NCI-H187 (cell line): ENCODE measurements at places on chromosomes 3 and 15.

GRCh38 chr3:186648851-186649250 lies 8.7 kb downstream of the FETUB start:
- no peak for DNase-seq

DNA sequence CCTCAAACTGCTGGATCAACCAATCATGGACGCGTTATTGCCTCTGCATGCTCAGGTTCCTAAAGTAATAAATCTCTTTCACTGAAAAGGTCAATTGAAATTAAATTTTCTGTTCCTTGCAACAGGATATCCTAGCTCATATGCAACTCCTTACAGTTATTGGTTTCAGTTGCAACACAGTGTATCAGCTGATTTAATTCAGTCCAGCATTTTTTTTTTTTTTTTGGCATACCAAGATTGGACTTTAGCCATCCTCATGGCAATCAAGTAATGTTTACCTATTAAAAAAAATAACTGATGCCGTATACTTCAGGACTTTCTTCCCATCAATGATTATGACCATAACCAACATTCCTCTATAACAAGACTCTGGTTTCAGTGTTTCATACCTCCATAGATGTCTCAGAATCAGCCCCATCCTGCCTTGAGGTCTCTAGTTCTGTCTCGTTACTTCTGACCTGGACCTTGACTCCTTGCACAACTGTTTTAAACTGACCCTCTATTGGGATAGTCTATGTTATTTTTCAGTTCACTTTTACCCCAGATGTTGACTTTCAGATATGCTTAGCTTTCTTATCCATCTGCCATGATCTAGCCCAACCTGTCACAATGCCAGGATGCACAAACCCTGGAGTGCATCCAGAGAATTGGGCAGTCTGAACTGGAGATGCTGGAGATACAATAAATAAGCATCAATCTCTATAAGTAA lies 265.0 kb upstream of the GADL1 start:
- DNase-seq = no peak

GRCh38 chr3:134721214-134721613 lies 70.4 kb upstream of the KY start:
- DNase-seq = no peak

DNA sequence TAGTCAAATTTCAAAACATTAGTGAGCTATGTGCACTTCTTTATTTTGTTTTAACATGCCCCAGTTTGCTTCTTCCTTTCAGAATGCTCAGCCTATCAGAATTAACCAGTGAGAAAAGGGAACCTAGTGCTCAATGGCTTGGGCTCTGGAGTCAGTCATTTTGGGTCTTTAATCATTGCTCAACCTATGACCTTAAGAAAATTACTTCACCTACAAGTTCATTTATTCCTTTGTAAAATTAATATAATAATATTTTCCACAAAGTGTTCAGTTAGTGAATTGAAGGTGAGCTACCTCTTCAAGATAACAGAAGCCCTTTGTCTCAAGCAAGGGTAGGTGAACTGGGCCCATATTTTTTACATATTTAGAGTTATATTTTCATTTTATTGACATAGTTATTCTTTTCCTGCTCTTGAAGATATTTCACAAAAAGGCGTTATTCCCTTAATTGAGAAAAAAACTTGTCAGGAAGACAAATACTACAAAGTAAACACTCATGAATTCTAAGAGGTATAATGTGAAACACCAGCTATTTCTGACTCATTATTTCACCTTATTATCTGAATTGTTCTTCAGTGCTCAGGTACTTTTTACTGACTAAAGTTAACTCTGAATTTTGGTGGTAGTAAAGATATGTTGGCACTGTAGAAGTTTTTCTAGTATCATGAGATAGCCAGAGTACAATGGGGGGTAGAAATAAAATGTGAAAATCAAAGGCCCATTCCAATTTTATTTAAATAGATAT lies 415.5 kb downstream of the NAALADL2 start:
- no peak for DNase-seq

- no peak for DNase-seq
Observed at GRCh38 chr15:83163032-83163431, 44.6 kb downstream of the HDGFL3 start.

- peak; percentile 29 for DNase-seq
Observed at GRCh38 chr3:116005404-116005803, 382.1 kb downstream of the GAP43 start.

- DNase-seq = no peak
Observed at GRCh38 chr3:186953011-186953487, 22.7 kb downstream of the ST6GAL1 start.

- no peak for DNase-seq
Observed at GRCh38 chr15:90583471-90584252, 53.9 kb downstream of the CRTC3 start.

- DNase-seq = no peak
Observed at GRCh38 chr3:133870822-133871221, 24.9 kb downstream of the RAB6B start.

GRCh38 chr3:177110386-177110785 lies 86.9 kb downstream of the TBL1XR1 start:
- no peak for DNase-seq

DNA sequence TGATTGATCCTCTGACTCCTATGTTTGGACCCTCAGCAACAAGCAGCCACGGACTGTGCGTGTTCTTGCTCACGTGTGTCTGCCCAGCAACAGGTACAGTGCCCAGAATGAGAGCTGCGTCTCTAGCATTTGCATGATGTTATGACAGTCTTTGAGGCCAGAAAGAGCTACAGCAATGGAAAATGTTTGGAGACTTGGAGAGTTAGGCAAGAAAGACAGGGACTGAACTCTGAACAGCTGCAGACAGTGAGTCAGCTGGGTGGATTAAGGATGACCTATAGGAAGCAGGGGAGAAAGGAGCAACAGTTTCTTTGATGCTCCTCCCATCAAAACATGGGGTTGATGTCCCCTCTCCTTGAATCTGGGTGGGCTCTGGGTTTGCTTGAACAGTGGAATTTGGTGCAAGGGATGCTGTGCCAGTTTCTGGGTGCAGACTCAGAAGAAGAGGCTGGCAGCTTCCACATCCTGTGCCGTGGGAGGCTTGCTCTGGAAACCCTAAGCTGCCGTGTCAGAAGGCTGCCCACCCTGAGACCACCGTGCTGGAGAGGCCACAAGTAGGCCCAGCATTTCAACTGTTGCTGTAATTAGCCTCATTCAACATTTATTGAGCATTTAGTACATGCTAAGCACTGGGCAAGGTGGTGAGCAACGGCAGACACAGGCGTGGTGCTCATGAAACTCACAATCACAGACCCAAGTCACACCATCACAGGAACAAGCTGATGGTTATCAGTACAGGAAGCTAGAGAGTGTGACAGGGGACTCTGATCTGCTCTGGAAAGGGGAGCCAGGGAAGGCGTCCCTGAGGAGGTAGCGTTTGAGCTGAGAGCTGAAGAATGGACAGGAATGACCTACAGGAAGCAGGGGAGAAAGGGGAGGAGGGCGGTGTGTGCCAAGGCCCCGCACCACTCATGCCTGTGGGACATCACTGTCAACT lies 21.7 kb downstream of the CCR9 start:
- DNase-seq = no peak

DNA sequence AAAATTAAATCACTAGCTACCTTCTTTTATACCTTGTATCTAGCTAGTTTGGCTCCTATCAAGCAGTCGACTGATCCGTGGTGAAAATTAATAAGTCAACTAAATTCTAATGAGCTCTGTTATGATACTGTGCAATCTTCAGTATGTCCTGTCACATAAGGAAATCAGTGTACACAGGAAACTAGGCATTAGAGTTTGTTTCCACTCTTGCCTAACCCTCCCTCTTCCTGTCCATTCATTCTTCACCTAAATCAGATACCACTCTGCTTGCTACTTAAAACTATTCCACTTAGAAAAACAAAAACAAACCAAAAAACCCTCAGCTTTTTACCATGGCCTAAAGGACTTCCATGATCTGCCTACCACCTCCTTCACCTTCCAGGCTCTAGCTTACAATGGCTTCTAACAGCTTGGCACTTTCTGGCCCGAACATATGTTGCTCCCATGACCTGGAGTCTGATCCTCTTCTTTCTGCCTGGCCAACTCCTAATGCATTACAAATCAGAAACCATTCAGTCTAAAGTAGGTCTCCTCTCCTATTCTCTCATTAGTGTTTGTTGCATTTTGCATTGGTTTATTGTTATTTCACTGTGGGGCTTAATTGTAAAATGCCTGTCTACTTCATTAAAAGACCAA lies 7.9 kb downstream of the RFC4 start:
- no peak for DNase-seq

DNA sequence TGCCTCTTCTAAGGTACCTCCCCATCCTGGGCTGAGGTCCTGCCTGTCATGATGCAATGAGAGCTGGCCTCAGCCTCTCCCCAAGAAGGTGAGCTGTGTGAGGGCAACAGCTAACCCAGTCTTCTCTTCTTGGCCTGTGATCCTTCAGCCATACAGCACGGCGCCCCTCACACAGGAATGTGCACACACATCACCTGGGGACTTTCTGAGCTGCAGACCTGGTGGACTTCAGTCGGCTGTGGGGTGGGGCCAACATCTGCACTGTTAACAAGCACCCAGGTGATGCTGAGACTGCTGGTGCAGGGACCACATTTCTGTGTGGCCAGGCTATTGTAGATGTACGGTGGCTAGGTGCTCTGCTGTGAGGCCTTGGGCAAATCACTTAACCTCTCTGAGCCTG lies 14.5 kb downstream of the HCN4 start:
- DNase-seq = no peak

GRCh38 chr3:125148836-125149235 lies 63.7 kb downstream of the SLC12A8 start:
- no peak for DNase-seq

- DNase-seq = no peak
Observed at GRCh38 chr3:72160351-72160750, 375.4 kb upstream of the PROK2 start.

GRCh38 chr3:53841296-53841695 lies 4.9 kb downstream of the CHDH start:
- no peak for DNase-seq

DNA sequence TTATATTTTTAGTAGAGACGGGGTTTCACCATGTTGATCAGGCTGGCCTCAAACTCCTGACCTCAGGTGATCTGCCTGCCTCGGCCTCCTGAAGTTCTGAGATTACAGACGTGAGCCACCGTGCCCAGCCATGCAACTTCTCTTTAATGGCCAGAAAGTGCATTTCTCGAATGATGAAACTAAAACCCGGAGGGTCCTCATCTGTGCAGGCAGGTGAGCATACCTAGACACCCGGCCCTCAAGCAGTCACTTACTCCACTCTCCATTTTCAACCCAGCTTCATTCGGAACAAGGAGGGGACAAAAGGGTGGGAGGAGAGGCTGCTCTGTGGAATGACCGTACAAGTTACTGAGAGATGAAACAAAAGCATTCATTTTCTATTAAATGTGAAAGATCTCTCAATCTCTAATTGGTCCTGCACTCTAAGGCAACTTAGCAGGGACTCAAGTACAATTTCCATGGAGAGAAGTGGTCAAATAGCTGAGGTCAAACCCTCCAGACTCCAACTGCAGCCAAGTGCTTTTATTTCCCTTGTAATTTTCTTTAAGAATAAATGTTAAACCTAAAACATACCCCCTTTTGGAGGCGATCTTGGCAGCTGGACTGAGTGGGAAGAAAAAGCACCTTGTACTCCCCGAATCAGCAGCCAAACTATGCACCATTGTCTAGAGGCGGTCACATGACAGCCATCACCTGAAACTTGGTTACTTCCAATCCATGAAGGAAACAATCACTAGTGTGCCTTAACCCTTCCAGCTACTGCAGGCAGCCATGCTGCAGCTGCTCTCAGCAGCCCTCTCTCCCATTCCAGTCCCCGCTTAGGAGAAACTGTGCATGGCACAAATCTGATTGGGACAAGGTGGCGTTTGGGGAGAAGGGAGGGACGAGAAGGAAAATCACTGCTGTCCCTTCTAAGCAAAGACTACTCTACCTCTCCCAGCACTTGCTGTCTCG lies 62.2 kb downstream of the VGLL4 start:
- no peak for DNase-seq

- DNase-seq = no peak
Observed at GRCh38 chr3:18440066-18440722, 15.1 kb upstream of the SATB1 start.

DNA sequence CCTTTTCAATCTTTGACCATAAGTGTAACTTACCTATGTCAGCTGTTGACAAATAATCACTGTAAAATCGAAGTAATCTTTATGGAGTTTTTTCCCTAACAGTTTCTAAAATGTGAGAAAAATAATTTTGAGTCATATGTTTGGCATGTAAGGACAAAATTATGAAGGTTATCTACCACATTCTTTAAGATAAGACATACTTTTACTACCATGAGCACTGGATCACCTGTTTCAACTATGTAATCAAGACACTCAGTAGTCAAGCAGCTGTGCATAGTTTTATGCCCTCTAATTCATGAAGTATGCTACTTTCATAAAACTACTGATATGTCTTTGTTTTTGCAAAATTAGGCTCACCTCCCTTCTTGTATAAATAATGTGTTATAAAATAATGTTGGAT lies 12.1 kb downstream of the FGF7 start:
- no peak for DNase-seq

GRCh38 chr15:81235276-81236123 lies 38.8 kb downstream of the IL16 start:
- DNase-seq = no peak

- DNase-seq = no peak
Observed at GRCh38 chr3:46997453-46998091, 18.1 kb downstream of the NBEAL2 start.

DNA sequence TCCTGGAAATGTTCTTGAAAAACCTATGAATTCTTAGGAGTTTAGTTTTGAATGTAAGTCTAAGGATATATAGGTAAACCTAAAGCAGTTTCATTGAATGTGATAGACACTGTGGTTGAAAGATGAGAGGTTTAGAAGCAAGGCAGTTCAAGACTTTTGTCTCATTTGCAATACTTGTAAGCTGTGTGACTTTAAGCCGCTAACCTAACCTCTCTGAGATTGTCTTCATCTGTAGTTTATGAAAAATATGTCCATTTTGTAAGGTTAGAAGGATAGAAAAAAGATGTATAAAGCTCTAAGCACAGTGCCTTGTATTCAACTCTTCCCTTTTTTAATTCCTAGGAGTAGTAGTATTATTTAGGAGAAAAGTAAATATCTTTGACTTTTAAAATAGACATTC lies 306.6 kb upstream of the ARRDC4 start:
- DNase-seq = no peak

DNA sequence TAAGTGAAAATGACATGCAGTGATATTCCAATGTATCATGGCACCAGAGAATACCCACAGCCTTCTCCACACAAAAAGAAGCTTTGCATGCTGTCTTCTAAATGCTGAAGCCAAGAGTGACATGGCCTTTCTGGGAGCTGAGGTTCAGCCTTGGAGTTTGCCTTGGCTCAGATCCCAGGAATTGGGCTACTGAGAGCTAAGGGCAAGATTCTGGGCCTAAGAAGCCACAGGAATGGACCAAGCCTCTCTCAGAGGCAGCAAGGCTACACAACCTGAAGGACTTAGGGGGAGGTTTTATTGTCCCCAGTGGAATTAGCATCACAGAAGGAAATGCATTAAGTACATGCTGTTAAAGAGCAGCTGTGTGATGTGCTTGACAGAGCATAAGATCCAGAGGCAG lies 1078.5 kb downstream of the TUSC7 start:
- peak; percentile 64 for DNase-seq

GRCh38 chr15:73886717-73887345 lies 13.5 kb downstream of the TBC1D21 start:
- no peak for DNase-seq
